ENCODE measurements at places on chromosomes 6 and 20. TPM values are rescaled to one million over a fixed set of nuclear protein-coding genes. Genes with fewer than 3 reads are reported as not detected.
A peak's percentile ranks its signal among the peaks of the same experiment; 100 is the strongest.

The FAM162B gene
- total RNA-seq = not detected

DNA sequence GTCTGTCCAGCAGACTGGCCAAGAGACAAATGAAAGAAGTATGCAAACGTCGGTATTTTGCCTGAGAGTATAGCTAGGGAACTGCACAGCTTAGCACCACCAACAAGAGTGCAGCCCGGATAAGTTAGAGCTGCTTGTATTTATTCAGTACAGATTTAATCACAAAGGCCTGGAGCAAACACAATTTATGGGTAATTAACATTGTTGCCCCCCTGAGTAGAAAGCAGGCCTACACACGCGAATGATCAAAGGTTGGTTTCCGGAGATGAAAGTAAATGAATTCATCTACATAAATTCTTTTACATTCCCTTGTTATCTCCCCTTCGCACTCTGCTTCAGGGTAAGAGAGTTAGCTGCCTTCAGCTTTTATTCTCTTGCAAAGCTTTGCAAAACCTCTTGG, 24.7 kb upstream of the CRISP1 start:
- no peaks in the 10 kb centered on the region for H3K27me3 ChIP-seq
- H3K36me3 ChIP-seq = no peaks in the 10 kb centered on the region
- no peak for DNase-seq
- H3K27ac ChIP-seq = no peak overlapping the region
- no peaks in the 10 kb centered on the region for H3K4me1 ChIP-seq

- no peaks in the 10 kb centered on the region for H3K36me3 ChIP-seq
- H3K27me3 ChIP-seq = no peaks in the 10 kb centered on the region
- H3K27ac ChIP-seq = peak overlapping the region; percentile 69
- peaks cover 67% of the 10 kb centered on the region for H3K4me1 ChIP-seq
These were observed 6.4 kb downstream of the CD2AP start for GRCh38 chr6:47483853-47484546.

The ZFP64 gene
- total RNA-seq = 12.4 TPM

DNA sequence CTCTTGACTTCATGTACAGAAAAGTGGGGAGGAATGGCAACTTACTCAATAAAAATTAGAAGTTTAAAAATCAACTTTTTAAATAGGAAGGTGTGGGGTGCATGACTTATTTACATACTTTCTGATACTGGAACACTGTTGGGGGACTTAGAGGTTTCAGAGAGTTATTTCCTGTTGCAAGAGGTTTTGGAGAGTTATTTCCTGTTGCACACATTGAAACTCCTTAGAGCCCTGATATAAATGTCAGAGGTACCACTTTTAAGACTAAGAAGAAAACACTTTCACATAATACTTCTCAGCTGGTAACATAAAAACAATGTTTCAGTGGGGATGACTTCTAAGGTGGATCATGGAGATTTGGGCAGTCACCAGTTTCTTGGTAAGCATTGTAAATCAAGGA, 579.9 kb downstream of the MMUT start:
- no peak overlapping the region for H3K4me3 ChIP-seq
- no peak for DNase-seq
- H3K27me3 ChIP-seq = no peaks in the 10 kb centered on the region
- no peaks in the 10 kb centered on the region for H3K36me3 ChIP-seq
- H3K4me1 ChIP-seq = no peaks in the 10 kb centered on the region

The RIPPLY2 gene
- total RNA-seq = not detected

All from activated T-cell treated with anti-CD3 and anti-CD28 coated beads, Interleukin-2, amount 50 U/mL, for 72 hours (primary cell).